ENCODE measurements at places on chromosomes 2 and 18. TPM values are rescaled to one million over a fixed set of nuclear protein-coding genes. Genes with fewer than 3 reads are reported as not detected.
A peak's percentile ranks its signal among the peaks of the same experiment; 100 is the strongest.

DNA sequence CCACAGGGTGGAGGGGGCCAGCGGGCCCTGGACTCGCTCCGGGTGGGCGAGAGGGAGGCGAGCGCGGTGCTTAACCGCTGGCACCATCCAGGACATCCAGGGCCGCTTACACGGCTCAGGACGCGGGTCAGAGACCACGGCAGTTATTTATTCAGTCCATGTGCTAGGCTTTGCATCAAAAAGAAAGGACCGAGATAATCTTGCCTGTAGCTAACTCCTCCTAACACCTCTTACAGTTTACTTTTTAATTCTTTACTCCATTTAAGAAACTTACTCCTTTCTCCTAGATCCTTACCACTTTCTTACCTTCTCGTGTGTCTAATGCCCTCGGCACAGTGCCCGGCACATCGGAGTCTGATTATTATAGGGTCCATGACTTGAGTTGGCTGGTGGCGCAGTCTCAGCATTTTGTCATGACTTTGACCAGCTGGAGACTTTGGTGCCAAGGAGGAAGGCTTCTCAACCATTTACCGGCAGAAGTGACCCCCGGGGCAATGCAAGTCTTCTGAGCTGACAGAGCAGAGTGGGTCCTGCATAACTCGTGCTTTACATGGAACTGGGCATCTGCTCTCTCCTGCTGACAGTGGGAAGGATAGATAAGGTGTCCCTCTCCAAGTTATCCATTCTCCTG, 503 bp downstream of the ANXA4 start:
- DNase-seq: no peak

DNA sequence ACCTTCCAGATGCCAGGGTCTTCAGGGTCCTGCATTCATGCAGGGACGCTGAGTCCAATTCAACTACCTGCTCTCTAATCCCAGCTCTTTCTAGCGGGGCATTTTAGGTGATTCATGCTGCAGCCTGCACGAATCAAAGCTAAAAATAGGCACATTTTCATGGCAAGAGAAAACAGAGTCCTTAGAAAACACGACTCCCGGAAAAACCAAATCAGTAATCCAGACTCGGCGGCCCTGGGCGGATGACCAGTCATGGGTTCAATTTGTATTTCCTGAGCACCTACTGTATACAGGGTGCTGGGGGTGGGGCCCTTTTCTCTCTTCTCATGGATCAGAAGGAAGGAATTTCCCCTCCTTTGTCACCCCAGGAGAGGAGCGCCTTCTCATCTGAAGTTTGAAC, 64.4 kb downstream of the LONRF2 start:
- no peak for DNase-seq

GRCh38 chr2:141417246-141417797, 713.5 kb downstream of the LRP1B start:
- DNase-seq: no peak

GRCh38 chr2:209305746-209306196, 118.1 kb upstream of the MAP2 start:
- no peak for DNase-seq

- no peak for DNase-seq
Observed at GRCh38 chr2:57330447-57330846, 716.2 kb upstream of the VRK2 start.

GRCh38 chr2:41344529-41344928, 703.3 kb upstream of the PKDCC start:
- DNase-seq: no peak

GRCh38 chr2:191758518-191759507, 80.9 kb downstream of the NABP1 start:
- DNase-seq: peak; percentile 7

- DNase-seq: no peak
Observed at GRCh38 chr18:2893056-2893455, 46.2 kb downstream of the EMILIN2 start.

DNA sequence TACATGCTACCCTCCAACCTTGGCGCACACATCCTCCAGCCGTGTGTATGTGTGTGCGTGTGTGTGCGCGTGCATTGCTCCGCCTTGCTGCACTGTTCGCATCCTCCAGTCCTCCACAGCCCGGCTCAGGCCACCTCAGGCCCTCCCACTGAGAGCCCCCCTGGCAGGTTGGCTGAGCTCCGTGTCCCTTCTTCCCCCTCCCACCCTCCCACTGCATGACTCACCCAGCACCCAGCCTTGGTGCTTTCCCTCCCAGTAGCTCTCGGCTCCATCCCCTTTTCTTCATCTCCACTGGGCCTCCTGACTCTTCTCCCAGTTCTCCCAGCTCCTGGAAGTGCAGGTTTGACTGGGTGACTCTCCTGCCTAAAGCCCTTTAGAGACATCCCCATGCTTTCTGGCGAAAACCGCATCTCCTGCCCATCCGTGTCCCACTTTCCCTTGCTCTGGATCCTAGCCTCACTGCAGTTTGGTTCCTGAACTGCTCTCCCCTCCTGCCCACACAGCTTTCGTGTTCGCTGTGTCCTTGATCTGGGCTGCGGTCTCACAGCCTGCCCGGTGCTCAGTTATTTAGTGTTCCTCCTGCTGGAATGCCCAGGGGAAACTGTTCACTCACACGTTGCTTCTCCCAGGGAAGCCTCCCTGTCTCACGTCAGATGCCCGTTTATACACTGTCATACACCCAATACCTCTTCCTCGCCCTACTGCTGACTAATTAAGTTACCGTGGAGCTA, 4.9 kb downstream of the TMEM177 start:
- DNase-seq: no peak

DNA sequence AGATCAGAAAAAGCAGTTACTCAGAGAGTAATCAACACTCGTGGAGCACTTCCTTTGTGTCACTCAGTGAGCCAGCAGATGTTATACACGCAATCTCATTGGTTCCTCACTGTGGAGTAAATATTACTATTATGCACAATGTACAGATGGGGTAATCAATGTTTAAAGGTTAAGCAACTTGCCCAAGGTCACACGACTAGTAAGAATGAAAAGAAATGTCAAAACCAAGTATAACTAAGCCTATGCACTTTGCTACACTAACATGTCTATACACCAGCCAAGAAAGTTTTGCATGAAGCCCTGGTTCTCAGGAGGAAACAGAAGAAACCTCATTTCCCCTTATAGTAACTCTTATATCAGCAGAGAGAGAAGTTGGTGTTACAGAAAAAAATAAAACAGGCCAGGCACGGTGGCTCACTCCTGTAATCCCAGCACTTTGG, 5.4 kb downstream of the METTL21A start:
- no peak for DNase-seq

SPP2 gene
- not detected for total RNA-seq

IL1RL1 gene
- 3.9 TPM for total RNA-seq

KCNG2 gene
- 0.78 TPM for total RNA-seq

REG3G gene
- total RNA-seq: not detected
